ENCODE measurements at places on chromosomes 6 and 20.
A peak's percentile ranks its signal among the peaks of the same experiment; 100 is the strongest.

DNA sequence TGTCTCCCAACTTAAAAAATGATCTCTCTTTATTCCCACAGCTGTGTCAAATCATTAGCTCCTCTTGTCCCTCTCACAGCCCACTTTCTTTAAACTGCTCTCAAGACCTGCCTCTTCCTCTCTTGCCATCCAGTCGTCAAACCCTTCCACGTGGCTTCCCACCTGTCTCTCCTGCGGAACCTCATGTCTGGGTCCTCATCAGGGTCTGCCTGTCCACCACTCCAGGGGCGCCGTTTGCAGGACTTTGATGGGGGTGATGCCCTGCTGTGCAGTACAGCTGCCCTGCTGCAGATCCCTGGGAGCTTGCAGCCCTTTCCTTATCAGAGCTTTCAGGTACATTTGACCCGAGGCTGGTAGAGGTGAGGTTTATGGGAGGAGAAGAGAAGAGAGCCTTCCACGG lies 114.8 kb downstream of the DHX35 start:
- no peak for DNase-seq

GRCh38 chr6:19754686-19755085 lies 82.5 kb upstream of the ID4 start:
- no peak for DNase-seq

DNA sequence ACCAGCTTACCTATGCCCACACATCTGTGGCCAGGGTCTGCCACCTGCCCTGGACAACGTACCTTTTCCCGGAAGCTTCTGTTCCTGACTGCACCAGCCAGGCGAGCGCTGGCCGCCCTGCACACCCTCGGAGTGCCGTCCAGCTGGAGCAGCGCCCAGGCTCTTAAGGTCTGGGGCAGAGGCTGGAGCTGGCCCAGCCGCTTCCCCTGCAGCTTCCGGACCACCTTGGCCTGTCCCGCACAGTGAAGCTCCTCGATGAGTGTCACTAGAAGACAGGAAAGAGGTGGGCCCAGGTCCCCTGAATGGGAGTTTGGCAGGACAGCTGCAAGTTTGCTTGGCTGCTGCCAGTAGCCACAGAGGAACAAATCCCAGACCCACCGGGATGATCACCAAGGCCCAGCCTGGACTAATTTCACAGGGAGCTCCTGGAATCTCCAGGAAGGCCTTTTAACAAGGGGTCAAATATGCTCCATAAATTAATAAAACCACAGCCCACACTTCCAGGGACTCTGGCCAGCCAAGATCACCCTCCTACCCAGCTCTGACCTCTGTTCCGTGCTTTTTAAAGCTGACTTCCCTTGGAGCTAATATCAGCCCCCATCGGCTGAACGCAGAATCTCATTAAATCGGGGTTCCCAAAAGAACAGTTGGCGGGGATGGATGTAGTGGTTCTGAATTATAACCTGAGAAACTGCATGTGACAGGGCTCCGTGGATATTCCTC lies 82.3 kb downstream of the PTPN1 start:
- no peak for DNase-seq

GRCh38 chr6:156886409-156886808 lies 109.2 kb downstream of the ARID1B start:
- no peak for DNase-seq

GRCh38 chr6:112592159-112592558 lies 245.0 kb downstream of the RFPL4B start:
- no peak for DNase-seq

GRCh38 chr20:50523552-50524167 lies 13.5 kb downstream of the PTPN1 start:
- no peak for DNase-seq

DNA sequence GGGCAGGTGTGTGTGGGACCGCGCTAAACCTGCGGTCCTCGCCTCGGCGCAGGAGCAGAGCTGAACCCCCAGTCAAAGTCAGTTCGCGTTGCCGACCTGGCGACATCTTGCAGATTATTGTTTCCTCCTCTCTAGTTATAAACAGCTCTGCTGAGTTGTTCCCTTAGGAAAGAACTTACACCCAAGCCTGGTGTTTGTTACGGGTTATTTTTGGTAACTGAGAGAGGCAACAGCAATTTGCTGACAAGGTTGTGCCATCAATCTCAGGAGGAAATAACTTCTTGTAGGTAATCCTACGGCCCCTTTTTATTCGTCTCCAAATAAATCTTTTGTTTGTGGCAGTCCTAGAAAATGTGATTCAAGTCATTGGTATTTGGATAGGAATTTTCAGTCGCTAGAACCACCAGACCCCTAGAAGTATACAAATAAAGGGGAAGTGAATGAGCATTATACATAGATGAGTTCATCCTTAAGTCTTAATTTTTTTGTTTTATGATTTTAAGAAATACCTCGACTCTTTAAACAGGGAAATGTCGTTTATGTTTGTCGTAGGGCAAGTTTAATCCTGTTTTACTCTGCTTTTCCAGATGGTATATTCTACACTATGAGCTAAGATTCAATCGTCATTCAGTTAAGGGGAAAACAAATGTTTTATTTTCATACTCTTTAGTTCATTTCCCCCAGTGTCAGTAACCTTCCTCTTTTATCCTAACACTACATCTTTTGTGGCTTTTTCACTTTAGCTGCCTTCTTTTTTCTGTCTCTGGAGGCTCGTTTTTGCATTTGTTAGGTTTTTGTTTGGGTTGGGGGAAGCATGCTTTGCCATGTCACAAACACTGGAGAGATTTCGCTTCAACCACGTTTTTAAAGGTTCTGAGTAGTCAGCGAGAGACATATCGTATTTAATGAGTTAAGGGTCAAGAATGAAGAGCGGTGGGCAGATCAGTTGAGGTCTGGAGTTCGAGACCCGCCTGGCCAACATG lies 1.2 kb downstream of the PM20D2 start:
- peak; percentile 10 for DNase-seq

- no peak for DNase-seq
Measured at GRCh38 chr6:25555188-25555587, 96.8 kb upstream of the SCGN start.

DNA sequence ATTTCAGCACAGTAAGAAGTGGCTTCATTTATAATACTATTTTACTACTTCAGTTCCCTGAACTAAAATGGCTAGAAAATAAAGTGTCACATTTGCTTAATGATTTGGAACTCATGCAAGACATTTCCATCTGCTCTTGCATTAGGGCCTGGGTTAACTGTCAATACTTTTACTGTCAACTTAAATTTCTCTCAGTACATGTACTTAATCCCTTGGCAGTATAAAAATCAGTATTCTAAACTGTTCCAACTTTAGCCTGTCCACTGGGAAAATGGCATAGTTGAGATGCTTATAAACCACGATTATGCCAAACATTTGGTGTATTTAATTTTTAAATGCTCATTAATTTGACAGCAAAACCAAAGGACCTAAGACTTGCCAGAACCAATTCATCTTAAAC lies 154.5 kb downstream of the ASCC3 start:
- no peak for DNase-seq

GRCh38 chr6:104320896-104321295 lies 538.8 kb downstream of the HACE1 start:
- DNase-seq: no peak

GRCh38 chr6:25056130-25056529 lies 120.4 kb upstream of the RIPOR2 start:
- DNase-seq: peak; percentile 41

- no peak for DNase-seq
Measured at GRCh38 chr20:24955045-24955444, 6.0 kb downstream of the CST7 start.

DNA sequence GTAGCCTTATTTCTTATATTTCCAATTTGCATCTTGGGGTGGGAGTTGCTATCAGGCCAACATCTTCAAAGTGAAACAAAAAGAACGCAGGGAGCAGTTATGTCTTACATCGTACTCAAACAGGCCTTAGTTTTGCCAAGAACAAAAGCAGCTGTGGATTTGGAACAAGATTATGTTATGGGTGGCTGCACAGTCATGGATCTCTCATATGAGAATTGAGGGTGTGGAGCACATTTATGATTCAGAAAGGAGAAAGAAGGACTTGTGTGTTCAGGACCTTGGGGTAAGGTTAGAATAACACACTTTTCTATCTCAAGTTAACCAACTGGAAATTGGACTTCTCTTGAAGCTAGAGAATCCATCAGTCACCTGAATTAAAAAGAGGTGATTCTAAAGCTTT lies 259.9 kb downstream of the FOXA2 start:
- DNase-seq: no peak

GRCh38 chr20:19382386-19383340 lies 170.2 kb downstream of the SLC24A3 start:
- DNase-seq: no peak

DNA sequence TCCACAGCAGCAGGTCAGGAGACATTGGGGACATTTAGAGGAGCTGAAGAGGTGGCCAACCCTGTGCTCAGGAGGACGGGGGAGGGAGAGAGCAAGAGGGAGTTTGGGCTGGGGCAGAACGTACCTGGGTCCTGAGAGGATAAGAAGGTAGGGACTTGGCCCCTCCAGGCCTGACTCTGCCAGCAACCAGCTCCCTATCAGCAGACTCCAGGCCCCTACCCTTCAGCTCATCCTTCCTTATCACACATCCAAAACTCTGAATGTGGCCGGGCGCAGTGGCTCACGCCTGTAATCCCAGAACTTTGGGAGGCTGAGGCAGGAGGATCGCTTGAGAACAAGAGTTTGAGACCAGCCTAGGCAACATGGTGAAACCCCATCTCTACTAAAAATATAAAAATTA lies 5.0 kb downstream of the STMN3 start:
- DNase-seq: no peak

DNA sequence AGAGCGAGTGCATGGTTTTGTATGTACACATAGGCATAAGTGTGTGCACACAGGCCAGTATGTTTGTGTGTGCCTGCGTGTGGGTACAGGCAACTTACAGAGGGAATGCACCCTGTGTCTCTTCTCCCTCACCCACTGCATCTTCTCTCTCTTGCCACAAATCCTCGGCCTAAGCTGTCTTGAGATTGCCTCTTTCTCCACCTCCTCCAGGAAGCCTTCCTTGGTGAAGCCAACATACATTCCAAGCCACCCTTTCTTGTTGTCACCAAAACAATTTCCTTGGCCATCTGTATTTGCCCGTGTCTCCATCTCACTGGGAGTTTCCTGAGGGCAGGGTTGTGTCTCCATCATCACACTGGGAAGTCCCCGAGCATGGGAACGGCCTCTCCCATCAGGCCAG lies 29.8 kb upstream of the MLN start:
- DNase-seq: no peak
